ENCODE measurements at places on chromosomes 11 and 22. TPM values are rescaled to one million over a fixed set of nuclear protein-coding genes. Genes with fewer than 3 reads are reported as not detected.

- H3K27me3 ChIP-seq: no peaks in the 10 kb centered on the region
- H3K4me3 ChIP-seq: no peak overlapping the region
- DNase-seq: no peak
- H3K4me1 ChIP-seq: peaks cover 15% of the 10 kb centered on the region
- H3K36me3 ChIP-seq: no peaks in the 10 kb centered on the region
These were observed 120.0 kb downstream of the SLC17A6 start for GRCh38 chr11:22458161-22458560.

- no peaks in the 10 kb centered on the region for H3K27me3 ChIP-seq
- peaks cover 10% of the 10 kb centered on the region for H3K36me3 ChIP-seq
- no peak for DNase-seq
- peaks cover 27% of the 10 kb centered on the region for H3K4me1 ChIP-seq
- H3K27ac ChIP-seq: no peak overlapping the region
These were observed 124.1 kb upstream of the MTNR1B start for GRCh38 chr11:92845390-92845789.

DNA sequence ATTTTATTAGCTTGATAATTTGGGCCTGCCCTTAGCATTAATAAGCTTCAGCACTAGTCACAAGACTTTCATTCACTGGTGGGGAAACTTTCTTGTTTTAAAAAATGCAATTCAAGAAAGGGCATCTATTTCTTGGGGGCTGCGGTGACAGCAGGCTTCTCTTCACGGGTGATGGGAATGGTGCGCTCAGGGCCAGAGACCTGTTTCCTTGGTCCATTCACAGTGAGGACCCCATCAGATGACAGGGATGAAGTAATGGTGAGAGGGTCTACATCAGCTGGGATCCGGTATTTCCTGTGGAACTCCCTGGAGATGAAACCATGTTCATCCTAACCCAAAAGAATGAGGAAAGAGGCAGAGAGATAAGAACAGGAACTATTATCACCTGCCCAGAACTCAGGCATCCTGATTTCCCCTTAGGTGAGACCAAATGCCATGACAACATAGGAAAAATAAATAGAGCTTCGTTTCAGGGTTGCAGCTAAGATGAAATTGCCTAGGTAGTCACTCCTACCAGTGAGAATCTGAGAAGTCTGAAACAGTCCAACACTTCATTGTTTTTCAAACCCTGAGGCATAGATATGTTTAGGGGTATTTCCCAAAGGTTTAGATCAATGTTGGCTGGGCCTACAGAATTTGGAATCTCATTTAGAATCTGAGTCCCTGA lies 2.8 kb downstream of the CRYAB start:
- H3K27ac ChIP-seq: no peak overlapping the region
- no peaks in the 10 kb centered on the region for H3K36me3 ChIP-seq
- no peak overlapping the region for H3K4me3 ChIP-seq
- DNase-seq: no peak
- peaks cover 33% of the 10 kb centered on the region for H3K4me1 ChIP-seq

GRCh38 chr11:79227767-79228755 lies 212.8 kb downstream of the TENM4 start:
- no peaks in the 10 kb centered on the region for H3K36me3 ChIP-seq
- H3K4me1 ChIP-seq: peaks cover 16% of the 10 kb centered on the region
- no peak overlapping the region for H3K4me3 ChIP-seq
- H3K27me3 ChIP-seq: no peaks in the 10 kb centered on the region
- no peak overlapping the region for H3K27ac ChIP-seq

OR8A1 gene
- total RNA-seq: not detected

- H3K4me3 ChIP-seq: peak overlapping the region; percentile 94
- peak overlapping the region; percentile 96 for H3K27ac ChIP-seq
- peaks cover 13% of the 10 kb centered on the region for H3K27me3 ChIP-seq
- peaks cover 48% of the 10 kb centered on the region for H3K4me1 ChIP-seq
These were observed 895 bp downstream of the TEAD1 start for GRCh38 chr11:12674936-12675696.

- peaks cover 16% of the 10 kb centered on the region for H3K27me3 ChIP-seq
- DNase-seq: no peak
- H3K27ac ChIP-seq: no peak overlapping the region
These were observed 87.1 kb upstream of the RAG2 start for GRCh38 chr11:36684840-36685801.

GRCh38 chr11:117332843-117333242 lies 5.2 kb downstream of the CEP164 start:
- H3K4me1 ChIP-seq: no peaks in the 10 kb centered on the region
- H3K36me3 ChIP-seq: no peaks in the 10 kb centered on the region
- no peak for DNase-seq
- no peaks in the 10 kb centered on the region for H3K27me3 ChIP-seq
- H3K4me3 ChIP-seq: no peak overlapping the region

DNA sequence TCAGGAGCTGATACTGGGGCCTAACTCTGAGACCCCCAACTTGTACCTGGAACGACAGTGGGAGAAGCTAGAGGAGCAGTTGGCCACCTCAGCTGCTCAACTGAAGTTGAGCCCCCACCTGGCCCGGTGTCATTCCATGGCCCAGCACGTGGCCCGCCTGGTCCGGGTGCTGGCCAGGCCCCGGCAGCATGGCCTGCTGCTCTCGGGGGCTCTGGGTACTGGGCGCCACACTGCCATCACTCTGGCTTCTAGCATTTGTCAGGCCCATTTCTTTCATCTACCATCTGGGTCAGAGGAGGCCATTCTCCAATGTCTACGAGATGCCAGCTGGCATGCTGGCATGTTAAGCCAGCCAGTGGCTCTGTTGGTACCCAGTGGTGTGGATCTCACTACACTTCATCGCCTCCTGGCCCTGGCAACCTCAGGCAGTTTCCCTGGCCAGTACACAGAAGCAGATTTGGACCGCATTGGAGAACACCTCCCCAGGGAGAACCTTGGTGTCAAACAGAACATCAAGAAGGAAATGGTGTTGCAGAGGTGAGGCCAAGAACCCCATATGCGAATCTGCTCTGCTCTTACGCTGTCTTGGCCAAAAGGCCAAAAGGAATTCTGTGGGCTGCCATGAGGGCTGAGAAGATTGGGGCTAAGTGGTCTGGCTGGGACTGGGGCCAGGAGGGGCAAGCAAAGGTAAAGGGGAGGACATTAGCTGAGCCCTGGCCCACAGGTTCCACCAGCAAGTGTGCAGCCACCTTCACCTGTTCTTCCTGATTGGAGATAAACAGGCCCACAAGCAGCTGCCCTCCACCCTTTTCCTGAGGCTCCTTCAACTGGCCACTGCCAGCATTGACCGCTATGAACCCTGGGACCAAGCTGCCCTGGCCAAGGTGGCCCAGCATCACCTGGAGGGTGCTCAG lies 45.4 kb downstream of the RRP8 start:
- H3K27me3 ChIP-seq: peaks cover 2% of the 10 kb centered on the region
- no peak for DNase-seq

GRCh38 chr11:11279956-11280689 lies 72.9 kb downstream of the CSNK2A3 start:
- peak overlapping the region; percentile 88 for H3K27ac ChIP-seq
- DNase-seq: no peak
- no peak overlapping the region for H3K4me3 ChIP-seq
- peaks cover 11% of the 10 kb centered on the region for H3K36me3 ChIP-seq
- H3K4me1 ChIP-seq: no peaks in the 10 kb centered on the region
- H3K27me3 ChIP-seq: no peaks in the 10 kb centered on the region

C22orf23 gene
- total RNA-seq: 0.72 TPM

DNA sequence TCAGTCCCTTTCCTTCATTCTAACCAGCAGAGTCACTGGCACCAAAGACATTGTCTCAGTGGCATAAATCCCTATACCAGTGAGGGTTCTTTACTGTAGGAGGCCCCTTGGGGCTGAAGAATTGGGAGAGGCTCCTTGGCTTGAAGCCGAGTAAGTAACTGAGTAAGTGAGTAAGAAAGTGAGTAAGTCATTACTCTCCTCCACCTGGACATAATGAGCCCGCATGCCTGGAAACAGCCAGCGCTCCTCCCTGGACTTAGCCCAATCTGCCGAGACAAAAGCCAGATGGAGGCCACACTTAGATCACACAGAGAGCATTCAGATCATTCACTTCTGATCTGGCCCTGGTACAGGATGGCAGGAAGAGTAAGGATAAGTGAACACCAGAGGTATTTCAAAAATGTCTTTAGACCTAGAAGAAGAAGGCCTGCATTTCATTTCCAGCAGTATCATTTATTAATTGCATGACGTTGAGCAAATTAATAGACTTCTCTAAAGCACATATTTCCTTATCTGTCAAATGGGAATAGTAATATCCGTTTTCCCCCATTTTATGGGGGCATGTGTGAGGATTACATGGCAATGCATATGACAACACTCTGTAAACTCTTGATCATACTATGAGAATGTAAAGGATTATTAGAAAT lies 8.2 kb upstream of the MICAL3 start:
- peaks cover 9% of the 10 kb centered on the region for H3K4me1 ChIP-seq
- no peak overlapping the region for H3K4me3 ChIP-seq
- peaks cover 11% of the 10 kb centered on the region for H3K27me3 ChIP-seq
- no peaks in the 10 kb centered on the region for H3K36me3 ChIP-seq
- no peak overlapping the region for H3K27ac ChIP-seq

GRCh38 chr22:40051322-40051721 lies 56.6 kb downstream of the FAM83F start:
- no peaks in the 10 kb centered on the region for H3K27me3 ChIP-seq
- DNase-seq: no peak
- H3K27ac ChIP-seq: no peak overlapping the region

GRCh38 chr11:17163291-17163690 lies 44.5 kb downstream of the PIK3C2A start:
- peaks cover 8% of the 10 kb centered on the region for H3K36me3 ChIP-seq
- H3K4me1 ChIP-seq: peaks cover 34% of the 10 kb centered on the region
- H3K4me3 ChIP-seq: no peak overlapping the region
- H3K27me3 ChIP-seq: no peaks in the 10 kb centered on the region
- no peak for DNase-seq

CLDN5 gene
- 1.9 TPM for total RNA-seq

GRCh38 chr11:114705280-114706024 lies 27.1 kb downstream of the NXPE2 start:
- no peak overlapping the region for H3K4me3 ChIP-seq
- DNase-seq: no peak
- no peaks in the 10 kb centered on the region for H3K27me3 ChIP-seq
- H3K27ac ChIP-seq: no peak overlapping the region
- no peaks in the 10 kb centered on the region for H3K36me3 ChIP-seq

DNA sequence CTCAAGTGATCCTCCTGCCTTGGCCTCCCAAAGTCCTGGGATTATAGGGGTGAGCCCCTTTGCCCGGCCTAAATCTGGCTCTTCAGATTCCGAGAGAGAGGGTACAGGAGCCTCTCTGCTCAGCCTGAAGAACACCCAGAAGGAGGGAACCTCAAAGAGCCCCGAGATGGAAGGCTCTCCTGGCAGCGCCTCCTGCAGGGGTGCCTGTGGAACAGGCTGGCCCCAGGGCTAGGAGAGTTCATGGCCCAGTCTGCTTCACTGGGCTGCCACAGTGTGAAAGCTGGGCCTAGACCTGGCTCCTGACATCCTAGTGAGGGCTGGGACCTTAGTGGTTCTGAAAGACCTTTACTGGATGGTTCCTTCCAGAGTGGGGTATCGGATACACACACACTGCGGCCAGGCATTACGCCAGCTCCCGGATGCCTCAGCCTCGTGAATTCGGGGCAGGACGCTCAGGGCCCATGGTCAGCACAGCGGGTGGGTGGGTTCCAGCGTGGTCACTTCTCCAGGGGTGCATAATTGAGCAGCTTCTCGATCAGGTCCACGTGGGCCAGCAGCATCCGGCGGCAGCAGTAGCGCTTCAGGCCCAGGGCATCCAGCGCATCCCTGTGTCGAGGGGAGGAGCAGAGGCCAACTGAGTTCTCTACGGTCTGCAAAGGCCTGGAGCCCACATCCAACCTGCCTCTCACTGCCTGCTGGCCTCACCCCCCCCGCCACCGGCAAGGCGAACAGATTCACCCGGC lies 2.3 kb downstream of the POLR2L start:
- peaks cover 13% of the 10 kb centered on the region for H3K36me3 ChIP-seq
- no peak overlapping the region for H3K27ac ChIP-seq
- H3K4me3 ChIP-seq: peak overlapping the region; percentile 79

GRCh38 chr11:45671246-45672171 lies 6.1 kb upstream of the CHST1 start:
- H3K36me3 ChIP-seq: no peaks in the 10 kb centered on the region
- no peak overlapping the region for H3K27ac ChIP-seq
- no peak for DNase-seq

GRCh38 chr11:127452533-127452932 lies 452.0 kb upstream of the KIRREL3 start:
- H3K4me3 ChIP-seq: no peak overlapping the region
- peaks cover 7% of the 10 kb centered on the region for H3K4me1 ChIP-seq
- no peak overlapping the region for H3K27ac ChIP-seq
- H3K36me3 ChIP-seq: no peaks in the 10 kb centered on the region
- H3K27me3 ChIP-seq: no peaks in the 10 kb centered on the region

- no peak for DNase-seq
- no peaks in the 10 kb centered on the region for H3K27me3 ChIP-seq
- peaks cover 5% of the 10 kb centered on the region for H3K36me3 ChIP-seq
- no peak overlapping the region for H3K4me3 ChIP-seq
These were observed 18.1 kb downstream of the FAM168A start for GRCh38 chr11:73579641-73580434.

SAA4 gene
- 0.50 TPM for total RNA-seq

FAR1 gene
- total RNA-seq: 58.8 TPM

DNA sequence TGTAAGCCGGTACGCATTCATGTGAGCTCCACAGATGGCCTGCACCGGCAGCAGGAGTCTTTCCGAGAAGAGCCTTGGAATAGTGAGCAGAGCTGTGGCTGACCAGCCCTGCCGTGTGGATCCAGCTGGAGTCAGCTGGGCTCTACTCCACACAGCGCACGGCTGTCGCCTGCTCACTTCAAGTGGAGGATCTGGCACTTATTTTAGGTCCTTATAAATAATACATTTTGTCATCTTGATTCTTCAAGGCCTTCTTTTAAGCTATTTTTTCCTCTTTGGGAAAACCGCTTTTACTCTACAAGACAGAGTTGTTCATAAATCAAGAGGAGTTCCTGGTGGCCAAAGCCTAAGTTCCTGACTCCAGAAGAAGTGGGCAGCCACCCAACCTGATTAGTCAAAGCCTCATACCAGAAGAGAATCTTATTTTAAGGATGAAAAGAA lies 93.8 kb downstream of the KCNC1 start:
- peaks cover 4% of the 10 kb centered on the region for H3K4me1 ChIP-seq
- H3K36me3 ChIP-seq: no peaks in the 10 kb centered on the region
- no peak overlapping the region for H3K27ac ChIP-seq
- no peak for DNase-seq
- no peak overlapping the region for H3K4me3 ChIP-seq

PTPRCAP gene
- 4.0 TPM for total RNA-seq

EMID1 gene
- 6.0 TPM for total RNA-seq

GRCh38 chr11:45092404-45092785 lies 54.0 kb upstream of the PRDM11 start:
- H3K4me1 ChIP-seq: peaks cover 64% of the 10 kb centered on the region
- no peak for DNase-seq
- no peaks in the 10 kb centered on the region for H3K36me3 ChIP-seq

DNA sequence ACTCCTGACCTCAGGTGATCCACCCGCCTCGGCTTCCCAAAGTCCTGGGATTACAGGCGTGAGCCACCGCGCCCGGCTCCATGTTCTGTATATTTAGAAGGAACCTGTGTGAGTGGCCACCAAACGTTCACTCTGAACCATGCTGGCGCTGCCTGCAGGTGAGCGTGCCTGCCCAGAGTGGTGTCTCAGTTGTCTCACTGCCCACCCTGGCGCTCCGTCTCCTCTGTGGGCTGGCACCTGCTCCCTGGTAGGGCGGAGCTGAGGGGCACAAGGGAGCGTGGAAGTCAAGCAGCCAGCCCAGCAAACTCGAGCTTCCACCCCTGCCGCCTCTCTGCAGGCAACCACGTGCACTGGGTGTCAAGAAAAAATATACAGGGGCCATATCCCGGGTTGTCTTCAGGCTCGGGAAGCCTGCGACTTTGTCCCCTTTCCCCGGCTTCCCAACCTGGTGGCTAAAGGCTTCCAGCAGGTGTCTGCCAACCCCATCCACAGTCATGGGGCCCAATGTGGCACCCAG lies 16.7 kb downstream of the TXN2 start:
- no peaks in the 10 kb centered on the region for H3K36me3 ChIP-seq
- no peak overlapping the region for H3K27ac ChIP-seq
- no peak overlapping the region for H3K4me3 ChIP-seq
- no peak for DNase-seq
- peaks cover 3% of the 10 kb centered on the region for H3K27me3 ChIP-seq
